ENCODE measurements at places on chromosomes 4 and X. TPM values are rescaled to one million over a fixed set of nuclear protein-coding genes. Genes with fewer than 3 reads are reported as not detected.

- DNase-seq: no peak
These were observed 34.8 kb downstream of the DOCK11 start for GRCh38 chrX:118530219-118530911.

- DNase-seq: no peak
These were observed 46.9 kb upstream of the SLC25A4 start for GRCh38 chr4:185096032-185096653.

- DNase-seq: no peak
These were observed 19.5 kb downstream of the EPGN start for GRCh38 chr4:74327762-74328161.

GRCh38 chrX:102714994-102715393 lies 2.7 kb downstream of the GPRASP2 start:
- no peak for DNase-seq

Gene PUDP
- total RNA-seq: 16.5 TPM

DNA sequence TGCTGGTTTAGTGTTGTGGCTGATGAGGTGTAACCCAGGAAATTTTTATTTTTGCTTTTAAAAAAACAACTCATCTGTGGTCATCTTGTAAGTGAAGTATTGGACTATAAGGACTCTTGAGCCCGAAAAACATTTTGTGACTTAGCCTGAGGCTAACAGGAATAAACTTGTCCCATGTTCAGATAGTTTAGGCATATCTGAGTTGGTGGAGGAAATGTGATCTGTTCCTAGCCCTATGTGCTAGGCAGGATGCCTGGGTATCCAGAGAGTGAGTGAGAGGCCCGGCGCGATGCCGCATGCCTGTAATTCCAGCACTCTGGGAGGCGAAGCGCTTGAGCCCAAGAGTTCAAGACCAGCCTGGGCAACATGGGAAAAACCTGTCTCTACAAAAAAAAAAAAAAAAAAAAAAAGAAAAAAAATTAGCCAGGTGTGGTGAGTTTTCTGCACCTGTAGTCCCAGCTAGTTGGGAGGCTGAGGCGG lies 3.7 kb downstream of the SMS start:
- DNase-seq: no peak

Measured in right cardiac atrium (tissue), 5 donors.